Ureter (tissue), 1 donor: ENCODE measurements at places on chromosomes 16 and 17. TPM values are rescaled to one million over a fixed set of nuclear protein-coding genes. Genes with fewer than 3 reads are reported as not detected.

The CBFA2T3 gene
- 11.2 TPM for total RNA-seq

DNA sequence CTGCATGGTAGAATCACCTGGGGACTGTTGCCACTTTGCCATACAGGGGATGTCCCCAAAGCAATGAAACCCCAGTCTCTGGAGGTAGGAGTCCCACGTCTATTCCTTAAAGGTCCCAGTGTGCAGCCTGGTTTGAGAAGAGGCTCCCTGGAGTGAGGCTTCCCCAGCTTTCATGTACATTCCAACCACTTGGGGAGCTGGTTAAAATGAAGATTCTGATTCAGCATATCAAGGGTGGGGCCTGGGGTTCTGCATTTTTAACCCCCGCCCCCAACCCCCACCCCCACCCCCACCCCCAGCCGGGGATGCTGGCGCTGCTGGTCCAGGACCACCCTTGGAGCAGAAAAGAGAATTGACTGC lies 241.2 kb downstream of the FOXL1 start:
- DNase-seq: no peak

DNA sequence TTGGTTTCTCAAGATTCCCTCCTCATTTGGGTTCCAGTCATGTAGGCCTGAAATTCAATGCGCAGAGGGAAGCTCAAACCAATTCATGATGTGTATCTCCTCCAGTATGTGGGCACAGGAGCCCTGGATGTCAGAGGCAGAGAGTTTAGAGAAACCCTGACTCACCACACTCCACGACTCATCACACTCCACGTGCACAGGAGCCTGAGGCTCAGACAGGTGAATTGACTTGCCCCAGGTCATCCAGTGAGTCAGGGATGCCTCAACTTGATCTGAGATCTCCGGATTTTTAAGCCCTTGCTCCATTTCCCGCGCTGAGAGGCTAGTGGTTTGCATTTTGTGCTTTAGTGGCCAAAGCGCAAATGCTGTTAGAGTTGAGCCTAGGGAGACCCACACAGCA lies 183.9 kb downstream of the HAPSTR1 start:
- DNase-seq: no peak

GRCh38 chr16:48613061-48613957 lies 3.3 kb upstream of the N4BP1 start:
- DNase-seq: no peak

DNA sequence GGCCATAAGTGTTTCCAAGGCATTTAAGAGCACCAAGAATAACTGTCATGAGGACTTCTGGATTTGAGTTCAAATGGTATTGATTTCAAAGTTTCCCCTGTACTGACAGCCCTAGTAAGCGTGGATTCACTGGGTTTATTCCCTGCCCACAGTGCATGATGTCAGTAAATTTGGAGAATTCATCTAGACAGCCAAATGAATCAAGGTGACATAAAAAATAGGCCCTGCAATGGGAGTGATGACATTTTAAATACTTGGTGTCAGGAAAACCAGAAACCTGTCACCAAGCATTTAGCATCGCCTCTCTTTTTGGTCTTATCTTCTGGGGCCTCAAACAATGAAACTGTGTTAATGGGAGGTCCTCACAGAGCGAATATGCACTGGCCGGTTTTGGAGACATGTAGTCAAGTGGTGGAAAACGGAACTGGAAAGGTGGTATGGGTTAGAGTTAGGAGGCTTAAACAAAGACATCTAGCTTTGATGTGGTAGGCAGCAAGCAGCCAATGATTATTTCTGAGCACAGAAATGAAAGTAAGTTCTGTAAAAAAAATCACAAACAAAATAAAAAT lies 29.1 kb downstream of the COG4 start:
- DNase-seq: no peak

DNA sequence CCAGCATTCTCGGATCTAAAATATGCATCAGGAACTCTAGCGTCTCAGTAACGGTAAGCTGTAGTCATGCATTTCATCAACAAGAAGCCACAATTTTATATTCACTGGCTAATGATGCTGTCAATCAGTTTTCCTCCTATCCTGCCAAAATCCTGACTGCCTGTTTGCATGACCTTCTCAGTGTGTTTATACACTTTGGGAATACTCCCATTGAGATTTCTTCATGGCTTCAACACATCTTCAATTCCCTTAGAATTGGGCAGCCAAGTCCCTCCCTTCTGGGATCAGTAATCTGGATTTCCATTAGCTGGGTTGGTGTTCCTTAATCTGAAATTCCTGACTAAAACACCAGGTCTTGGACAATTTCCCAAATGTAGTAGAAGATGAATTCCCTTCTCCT lies 348.9 kb upstream of the DYNLRB2 start:
- no peak for DNase-seq

- DNase-seq: no peak
Observed at GRCh38 chr16:88484505-88485365, 31.7 kb downstream of the ZFPM1 start.

- DNase-seq: no peak
Observed at GRCh38 chr16:68517606-68518166, 21.4 kb upstream of the ZFP90 start.

The CD300H gene
- not detected for total RNA-seq

DNA sequence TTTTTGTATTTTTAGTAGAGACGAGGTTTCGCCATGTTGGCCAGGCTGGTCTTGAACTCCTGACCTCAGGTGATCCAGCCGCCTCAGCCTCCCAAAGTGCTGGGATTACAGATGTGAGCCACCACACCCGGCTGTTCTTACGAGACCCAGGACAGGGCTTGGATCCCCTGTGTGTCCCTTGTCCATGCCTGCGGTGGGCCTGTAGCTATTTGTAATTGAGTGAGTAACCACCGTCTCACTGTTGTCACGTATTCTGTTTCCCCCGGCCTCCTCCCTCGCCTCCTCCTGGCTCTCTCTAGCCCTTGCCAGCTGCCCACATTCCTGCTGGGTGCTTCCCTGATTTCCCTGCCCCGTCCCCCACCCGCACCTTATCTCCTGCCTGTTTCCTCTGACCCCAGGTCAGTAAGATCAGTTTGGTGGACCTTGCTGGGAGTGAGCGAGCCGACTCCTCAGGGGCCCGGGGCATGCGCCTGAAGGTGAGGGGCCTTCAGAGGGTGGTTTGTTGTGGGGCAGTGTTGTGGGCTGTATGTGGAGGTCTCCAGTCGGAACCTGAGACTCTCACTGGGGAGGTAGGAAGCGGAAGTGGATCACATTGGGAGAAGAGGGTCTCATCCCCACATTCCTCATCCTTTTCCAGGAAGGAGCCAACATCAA lies 5.6 kb downstream of the KIF1C start:
- DNase-seq: no peak

The ST6GALNAC2 gene
- 28.7 TPM for total RNA-seq

GRCh38 chr17:40327244-40327729 lies 18.3 kb downstream of the RARA start:
- DNase-seq: no peak

- DNase-seq: peak; percentile 73
Observed at GRCh38 chr17:18261146-18261515, 669 bp downstream of the MIEF2 start.

DNA sequence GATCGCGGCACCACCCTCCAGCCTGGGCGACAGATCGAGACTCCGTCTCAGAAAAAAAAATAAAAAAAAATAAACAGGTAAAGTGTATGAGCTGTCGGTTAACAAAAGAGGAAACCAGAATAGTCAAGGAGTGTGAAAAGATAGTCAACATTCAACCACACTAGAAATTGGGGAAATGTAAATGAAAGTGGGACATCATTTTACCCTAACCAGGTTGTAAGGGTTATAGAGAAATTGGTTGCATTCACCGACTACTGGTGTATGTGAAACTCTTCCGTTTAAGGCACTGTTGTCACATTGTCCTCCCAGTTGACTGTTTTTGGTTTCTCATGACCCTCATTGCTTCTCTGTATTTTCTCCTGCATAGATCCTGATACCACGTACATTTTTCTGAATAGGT lies 62.8 kb downstream of the RABEP1 start:
- DNase-seq: no peak
